Posterior vena cava (tissue), 2 donors: ENCODE measurements at places on chromosomes 5 and 9. TPM values are rescaled to one million over a fixed set of nuclear protein-coding genes. Genes with fewer than 3 reads are reported as not detected.

Gene SLC6A3
- 0.10 TPM for total RNA-seq

Gene LRRC19
- total RNA-seq, result not detected

Gene SCGB3A2
- total RNA-seq, result not detected

Gene LCNL1
- 2.0 TPM for total RNA-seq

Gene SPINK1
- 1.3 TPM for total RNA-seq

Gene TPM2
- total RNA-seq, result 3,529 TPM

DNA sequence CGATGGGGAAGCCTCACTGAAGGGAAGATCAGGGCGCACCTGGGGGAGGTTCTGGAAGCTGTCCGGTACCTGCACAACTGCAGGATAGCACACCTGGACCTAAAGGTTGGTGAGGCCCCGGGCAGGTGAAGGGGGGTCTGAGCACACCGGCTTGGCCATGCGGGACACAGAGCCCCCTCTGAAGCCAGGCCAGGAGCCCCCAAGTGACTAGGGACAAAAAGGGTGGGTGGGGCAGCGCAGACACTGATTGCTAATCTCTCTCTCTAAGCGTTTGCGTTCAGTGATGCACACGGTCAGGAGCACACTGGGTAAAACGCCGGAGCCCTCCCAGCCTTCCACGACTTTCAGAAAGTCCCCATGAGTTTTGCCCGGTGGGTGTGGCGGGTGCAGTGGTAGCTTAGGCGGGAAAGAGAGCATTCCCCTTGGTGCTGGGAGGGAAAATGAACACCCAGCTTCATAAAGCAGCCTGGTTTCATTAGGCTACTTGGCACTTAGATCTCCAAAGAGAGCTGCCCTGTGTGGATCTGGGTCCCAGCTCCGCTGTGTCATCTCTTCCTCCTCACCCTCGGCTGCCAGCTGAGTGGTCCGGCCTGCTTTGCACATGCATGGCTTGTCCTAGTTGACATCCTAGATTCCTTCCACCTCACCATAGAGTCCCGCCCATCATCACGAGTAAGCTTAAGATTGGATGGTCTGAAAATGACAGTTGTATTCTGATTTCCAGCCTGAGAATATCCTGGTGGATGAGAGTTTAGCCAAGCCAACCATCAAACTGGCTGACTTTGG lies 74.2 kb upstream of the OTULINL start:
- no peak for DNase-seq

- no peak for DNase-seq
Measured at GRCh38 chr5:38867032-38867398, 21.2 kb downstream of the OSMR start.

DNA sequence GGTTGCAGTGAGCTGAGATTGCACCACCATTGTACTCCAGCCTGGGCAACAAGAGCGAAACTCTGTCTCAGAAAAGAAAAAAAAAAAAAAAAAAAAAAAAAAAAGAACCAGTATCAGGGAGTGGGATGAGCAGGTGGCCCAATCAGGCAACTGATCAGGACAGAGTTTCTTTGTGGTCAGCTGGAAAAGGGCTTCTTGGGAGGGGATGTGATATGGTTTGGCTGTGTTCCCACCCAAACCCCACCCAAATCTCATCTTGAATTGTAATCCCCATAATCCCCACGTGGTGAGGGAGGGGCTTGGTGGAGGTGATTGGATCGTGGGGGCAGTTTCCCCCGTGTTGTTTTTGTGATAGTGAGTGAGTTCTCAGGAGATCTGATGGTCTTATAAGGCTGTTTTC lies 4.7 kb upstream of the GCNT1 start:
- no peak for DNase-seq

GRCh38 chr5:23655674-23656073 lies 148.3 kb downstream of the PRDM9 start:
- DNase-seq, result no peak

DNA sequence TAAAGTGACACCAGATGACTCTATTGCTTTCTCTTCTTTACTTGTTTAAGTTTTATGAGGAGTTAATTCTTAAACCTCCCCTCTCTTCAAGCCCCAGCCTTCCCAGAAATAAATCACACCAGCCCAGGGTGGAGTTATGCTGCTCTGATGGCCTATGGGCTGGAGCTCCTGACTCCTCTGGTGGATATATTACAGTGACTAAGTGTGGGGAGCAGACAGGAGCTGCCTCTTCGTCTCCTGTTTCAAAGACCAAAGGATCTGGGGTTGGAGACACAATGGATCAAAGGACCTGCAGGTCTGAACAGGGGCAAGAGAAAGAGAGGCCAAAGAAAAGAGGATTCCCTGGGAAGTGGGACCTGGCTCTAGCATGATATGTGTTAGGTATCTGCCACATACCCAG lies 312.0 kb upstream of the MSX2 start:
- no peak for DNase-seq

DNA sequence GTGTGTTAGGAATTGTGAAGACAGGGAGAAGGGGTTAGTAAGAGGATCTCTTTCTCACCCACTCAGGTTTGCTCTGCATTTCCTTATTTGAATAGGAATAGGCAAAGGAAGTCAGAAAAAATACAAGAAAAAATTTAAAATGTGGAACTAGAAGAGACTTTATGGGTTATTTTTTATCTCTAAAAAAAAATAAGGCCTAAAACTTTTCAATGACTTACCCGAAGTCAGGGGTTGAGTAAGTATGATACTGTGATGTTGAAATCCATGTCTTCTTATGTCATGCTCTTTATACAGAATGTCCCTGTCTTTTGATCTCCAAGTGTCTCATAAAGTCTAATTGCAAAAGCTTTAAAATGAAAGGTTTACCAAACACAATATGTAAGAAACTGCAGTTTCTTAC lies 148.3 kb upstream of the PIK3R1 start:
- no peak for DNase-seq

- DNase-seq, result no peak
Measured at GRCh38 chr9:99954819-99955218, 48.4 kb downstream of the STX17 start.

- DNase-seq, result no peak
Measured at GRCh38 chr9:130299785-130300615, 34.4 kb downstream of the HMCN2 start.

- DNase-seq, result no peak
Measured at GRCh38 chr5:74546796-74547195, 93.7 kb downstream of the ENC1 start.

- DNase-seq, result no peak
Measured at GRCh38 chr9:133583586-133583985, 25.6 kb downstream of the FAM163B start.
